Suppressor macrophage treated with lipopolysaccharide for 4 hours (primary cell): ENCODE measurements at places on chromosomes 13 and 19.

- DNase-seq = no peak
These were observed 244.2 kb upstream of the ZNF507 start for GRCh38 chr19:32101206-32101605.

DNA sequence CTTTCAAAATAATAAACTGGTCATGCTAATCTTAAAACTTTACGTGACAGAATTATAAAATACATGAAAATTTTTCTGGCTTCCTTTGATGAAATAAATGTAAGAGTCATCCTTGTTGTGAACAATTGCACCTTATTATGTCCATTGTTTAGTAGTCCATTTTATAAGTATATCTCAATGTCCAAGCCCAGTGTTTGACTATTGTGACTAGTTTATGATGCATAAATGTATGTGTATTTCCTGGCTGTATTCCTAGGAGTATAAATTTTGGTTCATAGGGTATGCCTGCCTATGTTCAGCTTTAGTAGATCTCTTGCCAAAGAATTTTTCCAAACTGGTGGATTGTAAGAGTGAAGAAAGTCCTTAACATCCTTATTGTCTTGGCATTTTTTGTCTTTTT lies 2895.5 kb upstream of the PCDH20 start:
- DNase-seq = no peak

- no peak for DNase-seq
These were observed 62.2 kb downstream of the ARHGEF18 start for GRCh38 chr19:7410946-7411345.

DNA sequence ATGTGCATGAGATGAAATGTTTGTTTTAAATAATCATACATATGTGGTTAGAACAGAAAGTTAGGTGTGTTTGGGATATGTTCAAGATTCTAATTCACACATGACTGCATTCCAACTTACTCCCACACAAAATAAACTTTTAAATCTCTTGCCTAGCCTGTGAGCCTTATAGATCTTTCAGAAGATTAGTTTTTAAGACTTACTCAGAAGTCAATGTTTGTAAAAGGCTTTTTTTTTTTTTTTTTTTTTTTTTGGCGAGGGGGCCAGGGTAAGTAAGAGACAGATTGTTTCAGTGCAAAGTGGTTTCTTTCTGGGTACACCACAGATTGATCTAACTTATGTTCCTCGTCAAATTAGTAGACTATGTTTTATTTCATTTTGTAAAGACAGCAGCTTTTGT lies 39.1 kb downstream of the GPR180 start:
- no peak for DNase-seq

DNA sequence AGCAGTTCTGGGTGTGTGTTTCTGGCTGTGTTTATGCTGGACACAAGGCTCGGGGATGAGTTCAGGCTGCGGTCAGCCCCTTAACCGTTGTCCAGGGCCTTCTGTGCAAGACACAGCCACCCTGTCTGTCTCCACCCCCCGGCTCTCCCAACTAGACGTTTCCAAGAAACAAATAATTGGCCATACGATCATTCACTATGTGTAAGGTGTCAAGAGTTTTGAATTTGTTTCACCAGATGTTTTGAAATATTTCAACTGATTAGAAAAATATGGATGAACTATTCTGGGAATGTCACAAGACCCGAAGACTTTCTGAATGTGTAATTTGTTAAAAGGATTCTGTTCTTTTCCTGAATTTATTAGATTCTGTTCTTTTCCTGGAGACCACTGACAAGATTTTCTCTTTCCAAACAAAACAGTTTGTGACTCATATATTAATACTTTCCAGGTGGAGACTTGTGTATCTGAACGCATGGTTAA lies 318.2 kb downstream of the MYO16 start:
- DNase-seq = no peak

- no peak for DNase-seq
These were observed 12.2 kb upstream of the KLK12 start for GRCh38 chr19:51047031-51047335.

- DNase-seq = no peak
These were observed 12.3 kb upstream of the KATNAL1 start for GRCh38 chr13:30319655-30320054.

- no peak for DNase-seq
These were observed 44.7 kb downstream of the COL4A2 start for GRCh38 chr13:110351636-110352420.

GRCh38 chr13:31878052-31878451 lies 138.7 kb downstream of the RXFP2 start:
- no peak for DNase-seq

GRCh38 chr13:99158846-99159245 lies 41.8 kb upstream of the UBAC2 start:
- no peak for DNase-seq

DNA sequence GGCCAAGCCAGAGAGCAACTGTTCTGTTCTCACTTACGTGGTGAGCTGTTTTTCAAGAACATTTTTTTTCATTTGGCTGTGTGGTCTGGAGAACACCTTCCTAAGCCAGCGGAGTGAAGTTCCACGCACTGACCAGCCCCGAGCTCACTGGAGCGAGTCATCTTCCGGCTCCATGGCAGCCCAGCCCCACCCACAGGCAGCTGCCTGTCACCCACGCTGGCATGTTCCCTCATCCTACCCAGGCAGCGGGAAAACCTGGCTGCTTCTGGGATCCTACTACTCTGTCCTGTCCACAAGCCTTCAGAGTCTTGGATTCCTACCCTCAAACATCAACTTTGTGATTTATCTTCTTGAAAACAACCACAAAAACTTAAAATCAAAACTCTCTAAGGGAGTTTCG lies 76.2 kb downstream of the GGACT start:
- no peak for DNase-seq

GRCh38 chr13:40813667-40814454 lies 24.4 kb downstream of the SLC25A15 start:
- DNase-seq = peak; percentile 55

DNA sequence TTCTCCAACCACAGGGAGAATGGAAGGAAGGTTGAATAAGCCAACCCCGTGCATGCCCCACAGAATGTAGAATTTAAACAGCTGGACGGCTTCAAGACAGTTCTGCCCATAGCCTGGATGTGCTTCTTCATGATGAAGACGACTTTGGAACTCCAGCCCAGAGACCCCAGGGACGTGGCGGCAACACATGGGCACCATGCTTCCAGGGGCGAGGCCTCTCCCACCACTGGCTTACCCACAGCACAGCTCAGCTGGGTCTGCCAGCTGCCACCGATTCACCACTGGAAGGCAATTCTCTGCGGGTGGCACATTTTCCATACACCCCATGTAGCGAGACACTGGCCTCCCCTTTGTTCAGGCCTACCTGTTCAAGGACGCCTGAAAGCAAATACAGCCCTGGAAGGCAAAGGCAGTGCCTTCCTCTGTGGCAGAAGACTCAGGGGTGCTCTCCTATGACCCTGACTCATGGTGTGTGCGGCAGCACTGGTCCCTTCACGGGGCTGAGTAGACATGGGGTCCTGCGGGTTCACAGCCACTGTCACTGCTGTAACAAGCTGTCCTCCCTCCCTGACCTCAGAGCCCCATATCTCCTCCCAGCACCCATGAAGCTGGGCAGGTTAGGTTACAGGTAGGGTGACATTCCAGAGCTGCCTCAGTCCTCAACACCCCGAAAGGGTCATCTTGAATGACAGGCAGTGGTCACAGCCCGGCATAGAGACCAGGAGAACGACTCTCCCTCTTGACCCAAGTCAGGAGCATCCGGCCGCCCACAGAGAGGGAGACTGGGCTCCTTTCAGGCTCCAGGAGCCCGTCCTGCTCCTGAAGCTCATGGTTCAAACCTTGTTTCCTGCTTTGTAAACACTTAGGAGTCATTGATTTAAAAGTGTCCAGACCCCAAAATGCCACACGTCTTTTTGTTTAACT lies 72.7 kb downstream of the SPACA7 start:
- DNase-seq = no peak

DNA sequence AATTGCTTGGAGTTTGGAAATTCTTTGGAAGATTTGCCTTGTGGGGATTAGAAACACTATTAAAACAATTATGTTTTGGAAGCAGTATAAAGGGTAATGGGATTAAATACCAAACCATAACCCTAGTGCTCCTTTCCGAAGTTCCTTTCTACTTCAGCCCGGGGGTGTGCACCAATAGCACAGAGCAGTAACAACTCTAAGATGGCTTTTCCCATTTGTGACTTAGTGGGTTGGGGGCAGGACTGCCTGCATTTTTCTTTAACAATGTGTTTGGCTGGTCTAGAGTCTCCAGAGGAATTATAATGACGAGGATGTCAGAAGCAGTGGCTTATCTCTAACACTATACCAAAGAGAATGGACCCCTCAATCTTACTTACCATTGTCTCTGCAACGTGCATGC lies 11.9 kb upstream of the IL17D start:
- DNase-seq = no peak

DNA sequence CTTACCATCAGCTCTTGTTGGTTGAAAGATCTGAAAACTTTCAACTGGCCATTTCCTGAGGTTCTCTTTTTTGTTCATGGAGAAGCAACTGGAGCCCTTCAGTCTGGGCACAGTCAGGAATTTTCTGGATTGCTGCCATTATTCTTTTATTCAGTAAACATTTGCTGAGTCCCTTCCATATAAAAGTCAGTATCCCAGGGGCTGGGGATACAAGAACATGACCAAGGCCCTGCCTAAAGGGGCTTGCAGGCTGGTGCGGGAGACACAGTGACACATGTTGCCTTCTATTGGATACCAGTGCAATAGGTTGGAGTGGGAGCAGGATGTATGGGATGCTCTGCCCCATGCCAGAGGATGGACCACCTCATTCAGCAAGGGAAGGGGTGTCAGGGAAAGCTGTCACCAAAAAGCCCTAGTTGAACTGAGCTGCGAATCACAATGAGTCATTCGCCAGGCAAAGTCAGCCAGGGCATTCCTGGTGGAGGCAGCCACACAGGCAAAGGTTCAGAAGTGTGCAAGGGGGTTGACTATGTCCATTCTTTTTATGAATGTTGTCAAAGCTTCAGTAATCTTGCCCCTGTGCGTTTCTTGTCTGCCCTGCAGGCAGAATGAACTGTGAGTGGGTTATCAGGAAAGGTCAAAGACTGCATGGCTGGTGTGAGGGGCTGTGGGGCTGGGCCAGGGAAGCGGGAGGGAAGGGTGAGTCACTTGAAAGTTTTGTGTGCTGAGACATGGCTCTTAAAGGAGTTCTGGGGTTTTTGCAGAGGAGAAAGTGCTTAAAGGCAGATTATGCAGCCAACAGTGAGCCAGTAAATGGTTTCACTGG lies 395.9 kb downstream of the KCNRG start:
- DNase-seq = peak; percentile 8

DNA sequence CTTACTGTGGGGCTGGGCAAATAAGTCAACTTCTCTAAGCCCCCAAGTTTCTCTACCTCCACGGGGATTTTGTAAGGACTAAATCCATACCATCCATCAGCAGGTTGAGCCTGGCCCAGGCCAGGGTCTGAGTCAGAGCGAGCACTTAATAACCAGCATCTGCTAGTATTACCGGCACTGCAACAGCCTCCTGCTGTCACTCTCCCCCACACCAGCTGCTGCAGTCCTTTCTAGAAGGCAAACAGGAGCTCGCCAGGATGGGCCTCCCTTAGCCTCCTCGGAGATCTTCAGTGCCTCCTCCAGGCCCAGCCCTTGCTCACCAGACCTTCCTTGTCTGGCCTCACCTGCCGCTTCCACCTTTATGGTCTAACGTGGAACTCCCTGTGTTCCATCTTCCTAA lies 3.2 kb downstream of the NAPA start:
- no peak for DNase-seq

GRCh38 chr19:53868892-53869804 lies 1.5 kb downstream of the MYADM start:
- DNase-seq = peak; percentile 85

DNA sequence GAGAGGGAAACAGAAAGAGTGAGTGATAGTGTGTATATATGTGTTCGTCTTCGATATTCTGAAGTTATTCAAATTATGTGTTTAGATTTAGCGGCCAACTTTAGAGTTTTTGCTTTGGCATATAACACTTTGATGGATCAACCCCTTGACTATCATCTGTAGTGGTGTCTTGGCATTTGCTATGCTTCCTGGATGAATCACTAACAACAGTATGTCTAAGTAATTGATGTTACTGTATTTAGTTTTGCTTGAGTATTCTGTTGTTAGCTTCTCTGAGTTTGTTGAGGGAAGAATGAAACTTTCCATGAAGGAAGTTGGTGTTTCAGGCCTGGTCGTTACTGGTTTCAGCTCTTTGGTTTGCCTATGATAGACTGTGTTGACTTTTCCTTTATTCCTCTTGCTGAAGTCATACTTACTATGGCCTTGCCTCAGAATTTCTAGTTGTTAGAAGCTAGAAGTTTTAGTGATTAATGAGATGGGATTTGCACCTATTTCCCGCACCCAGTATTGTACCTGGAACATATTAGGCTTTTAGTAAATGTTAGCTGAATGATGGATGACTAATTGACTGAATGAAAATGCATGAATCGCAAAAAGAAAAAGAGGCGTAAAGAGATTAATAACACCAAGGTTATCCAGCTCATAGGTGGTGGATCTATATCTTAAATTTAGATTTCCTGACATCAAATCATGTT lies 20.7 kb downstream of the NDFIP2 start:
- no peak for DNase-seq

- DNase-seq = no peak
These were observed 82.2 kb upstream of the USP29 start for GRCh38 chr19:57037556-57037955.

DNA sequence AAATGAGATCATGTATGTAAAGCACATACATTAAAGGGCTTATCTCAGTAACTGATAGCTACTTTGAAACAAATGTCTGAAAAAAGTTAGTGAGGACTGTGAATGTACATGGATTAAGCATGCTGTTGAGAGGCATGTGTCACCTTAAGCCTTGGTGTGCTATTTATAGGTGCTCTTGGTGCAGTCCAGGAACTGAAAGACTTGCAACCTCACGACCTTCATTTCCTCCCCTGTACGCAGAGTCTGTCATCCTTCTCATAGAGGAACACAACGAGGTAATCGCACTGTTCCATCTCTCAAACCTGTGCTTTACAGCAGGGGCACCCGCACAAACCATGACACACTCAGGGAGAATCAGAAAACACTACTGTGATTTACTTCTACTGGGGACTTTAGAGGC lies 65.6 kb downstream of the UFM1 start:
- DNase-seq = no peak

DNA sequence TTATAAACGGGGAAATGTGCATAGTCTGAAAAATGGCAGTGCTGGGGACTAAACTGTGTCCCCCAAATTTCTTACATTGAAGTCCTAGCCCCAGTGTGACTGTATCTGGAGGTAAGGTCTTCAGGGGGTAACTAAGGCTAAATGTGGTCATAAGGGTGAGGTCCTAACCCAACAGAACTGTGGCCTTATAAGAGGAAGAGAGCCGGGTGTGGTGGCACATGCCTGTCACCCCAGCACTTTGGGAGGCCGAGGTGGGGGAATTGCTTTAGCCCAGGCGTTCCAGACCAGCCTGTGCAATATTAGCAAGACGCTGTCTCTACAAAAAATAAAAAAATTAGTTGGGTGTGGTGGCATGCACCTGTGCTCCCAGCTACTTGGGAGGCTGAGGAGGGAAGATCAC lies 17.8 kb downstream of the PROZ start:
- peak; percentile 80 for DNase-seq

GRCh38 chr19:15293781-15294491 lies 38.4 kb downstream of the BRD4 start:
- DNase-seq = peak; percentile 75

- DNase-seq = peak; percentile 16
These were observed 22.0 kb downstream of the GPX4 start for GRCh38 chr19:1125601-1126467.

- peak; percentile 38 for DNase-seq
These were observed 35.7 kb upstream of the FAM216B start for GRCh38 chr13:42745655-42746054.
